Right cardiac atrium (tissue), 5 donors: ENCODE measurements at places on chromosomes 1 and 21. TPM values are rescaled to one million over a fixed set of nuclear protein-coding genes. Genes with fewer than 3 reads are reported as not detected.

Gene CFAP74
- polyA plus RNA-seq, result 0.11 TPM

Gene ASCL5
- polyA plus RNA-seq, result not detected

Gene RHEX
- not detected for polyA plus RNA-seq

Gene CFH
- 127 TPM for polyA plus RNA-seq

Gene LAMC1
- polyA plus RNA-seq, result 40.3 TPM

Gene S100PBP
- 8.1 TPM for polyA plus RNA-seq

Gene SLAMF8
- 0.52 TPM for polyA plus RNA-seq

Gene HAPLN2
- 2.0 TPM for polyA plus RNA-seq

Gene OR6K3
- polyA plus RNA-seq, result not detected

Gene RFX5
- polyA plus RNA-seq, result 13.7 TPM

Gene PDZK1IP1
- 0.23 TPM for polyA plus RNA-seq

Gene VAMP4
- 5.9 TPM for polyA plus RNA-seq

Gene CYP4A11
- not detected for polyA plus RNA-seq

Gene SLC19A2
- polyA plus RNA-seq, result 26.2 TPM

Gene AMPD1
- not detected for polyA plus RNA-seq

Gene PCAT6
- 4.9 TPM for polyA plus RNA-seq

Gene HSD3B1
- not detected for polyA plus RNA-seq

Gene COL8A2
- polyA plus RNA-seq, result 2.4 TPM

Gene SLC2A5
- polyA plus RNA-seq, result 2.2 TPM

Gene KCNK2
- polyA plus RNA-seq, result 0.14 TPM

Gene TRIM67
- polyA plus RNA-seq, result 0.09 TPM

Gene SMPDL3B
- 0.11 TPM for polyA plus RNA-seq

Gene TMEM240
- 10.4 TPM for polyA plus RNA-seq

Gene GBP4
- polyA plus RNA-seq, result 12.9 TPM

Gene FCAMR
- not detected for polyA plus RNA-seq

Gene VASH2
- 0.50 TPM for polyA plus RNA-seq

Gene ARHGEF16
- 1.4 TPM for polyA plus RNA-seq

Gene FRRS1
- 1.4 TPM for polyA plus RNA-seq

Gene C4BPB
- polyA plus RNA-seq, result 0.05 TPM

Gene ANGPTL1
- polyA plus RNA-seq, result 19.1 TPM

Gene SOX13
- polyA plus RNA-seq, result 9.4 TPM

Gene RNU1-4
- not detected for polyA plus RNA-seq

Gene PRAMEF14
- not detected for polyA plus RNA-seq

Gene LPAR3
- polyA plus RNA-seq, result 23.9 TPM

Gene SH3BGR
- 119 TPM for polyA plus RNA-seq

Gene FCMR
- polyA plus RNA-seq, result 0.81 TPM

Gene FCRL2
- not detected for polyA plus RNA-seq

Gene SYNC
- polyA plus RNA-seq, result 14.1 TPM

Gene OR2L5
- polyA plus RNA-seq, result not detected

Gene TDRD5
- 0.07 TPM for polyA plus RNA-seq

Gene DAB1
- 2.5 TPM for polyA plus RNA-seq

Gene ADCY10
- polyA plus RNA-seq, result 0.20 TPM

Gene CHIA
- polyA plus RNA-seq, result 0.09 TPM

Gene KLHDC7A
- 0.02 TPM for polyA plus RNA-seq

Gene NTNG1
- polyA plus RNA-seq, result 0.05 TPM

Gene PCSK9
- 0.05 TPM for polyA plus RNA-seq

Gene KRTAP10-6
- polyA plus RNA-seq, result not detected

Gene C1orf94
- not detected for polyA plus RNA-seq

Gene CELA2B
- polyA plus RNA-seq, result not detected

Gene CCDC27
- polyA plus RNA-seq, result not detected

Gene LINGO4
- polyA plus RNA-seq, result 0.09 TPM

Gene THEMIS2
- 5.1 TPM for polyA plus RNA-seq

Gene TESK2
- polyA plus RNA-seq, result 1.6 TPM

Gene ADAMTS5
- polyA plus RNA-seq, result 1.3 TPM

Gene PEX19
- polyA plus RNA-seq, result 42.5 TPM

Gene C1QTNF12
- 0.36 TPM for polyA plus RNA-seq

Gene TNFAIP8L2
- polyA plus RNA-seq, result 2.1 TPM
